ENCODE measurements at places on chromosomes 5 and 9.

GRCh38 chr5:2725980-2726765, 25.3 kb downstream of the IRX2 start:
- no peak for DNase-seq

- DNase-seq, result no peak
Observed at GRCh38 chr9:90808398-90808797, 6.8 kb downstream of the SYK start.

DNA sequence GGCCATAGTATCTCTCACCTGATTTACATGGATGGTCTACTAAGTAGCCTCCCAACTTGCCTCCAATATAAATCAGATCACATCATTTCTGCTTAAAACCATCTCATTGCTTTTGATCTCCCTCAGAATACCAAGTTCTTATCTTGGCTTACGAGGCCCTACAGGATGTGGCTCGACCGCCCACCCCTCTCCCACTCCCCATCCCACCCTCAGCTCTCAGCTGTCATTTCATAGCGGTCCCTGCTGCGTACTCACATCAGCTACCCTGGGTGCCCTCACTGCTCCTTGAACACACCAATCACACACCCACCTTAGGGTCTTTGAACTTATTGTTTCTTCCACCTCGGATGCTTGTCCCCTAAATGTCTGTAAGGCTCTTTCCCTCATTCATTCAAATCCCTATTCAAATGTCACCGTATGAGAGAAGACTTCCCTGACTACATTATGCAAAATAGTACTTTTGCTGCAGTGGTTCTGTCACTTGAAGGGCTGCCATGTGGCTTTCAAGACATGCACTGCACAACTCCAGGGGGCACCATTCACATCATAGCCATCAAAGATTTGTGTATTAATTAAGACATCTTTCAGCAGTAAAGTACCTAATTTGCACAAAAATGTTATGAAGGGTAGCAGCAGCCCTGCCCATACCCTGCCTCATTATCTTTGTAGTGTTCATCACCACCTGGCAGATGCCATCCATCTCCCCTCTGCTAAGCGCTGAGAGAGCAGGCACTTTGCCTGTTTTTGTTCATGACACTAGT, 171.1 kb downstream of the ENC1 start:
- no peak for DNase-seq

GRCh38 chr5:140236891-140237598, 62.1 kb downstream of the CYSTM1 start:
- no peak for DNase-seq

GRCh38 chr9:36603006-36603405, 30.3 kb downstream of the MELK start:
- no peak for DNase-seq

DNA sequence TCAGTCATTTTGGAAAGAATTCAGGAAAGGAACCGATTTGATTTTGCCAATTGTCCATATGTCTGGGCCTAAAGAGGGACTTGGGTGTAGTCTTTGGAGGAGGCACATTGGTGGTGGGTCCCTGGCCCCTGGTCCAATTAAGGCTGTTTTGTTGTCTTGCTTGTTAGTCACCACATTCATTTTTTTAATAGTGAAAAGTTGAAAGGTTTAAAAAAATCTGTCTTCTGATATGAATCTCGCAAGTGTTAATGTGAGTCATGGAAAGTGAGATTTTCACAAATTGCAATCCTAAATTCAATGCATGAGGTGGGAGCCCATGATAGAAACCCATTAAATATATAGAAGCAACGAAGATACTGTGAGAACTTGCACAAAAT, 165.9 kb upstream of the OTULINL start:
- DNase-seq, result no peak

DNA sequence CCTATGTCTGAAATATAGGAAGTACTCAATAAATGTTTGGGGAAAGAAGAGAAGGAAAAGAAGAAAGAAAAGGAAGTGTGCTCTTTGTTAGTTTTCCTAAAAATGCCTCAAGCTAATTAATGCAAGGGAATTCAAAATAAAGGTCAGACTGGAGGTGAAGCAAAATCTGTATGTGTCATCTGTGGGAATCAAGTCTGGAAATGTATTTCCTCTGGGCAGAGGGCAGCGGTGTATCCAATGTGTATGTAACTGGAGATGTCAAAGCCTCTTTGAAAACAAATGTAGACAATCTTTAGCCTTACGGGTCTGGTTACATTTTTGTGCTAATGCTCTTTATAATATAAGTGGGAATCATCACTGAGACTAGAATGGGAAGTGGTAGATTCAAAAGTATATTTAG, 471.4 kb downstream of the MAN2A1 start:
- DNase-seq, result no peak

GRCh38 chr9:129923589-129923988, 88.3 kb downstream of the USP20 start:
- DNase-seq, result no peak

DNA sequence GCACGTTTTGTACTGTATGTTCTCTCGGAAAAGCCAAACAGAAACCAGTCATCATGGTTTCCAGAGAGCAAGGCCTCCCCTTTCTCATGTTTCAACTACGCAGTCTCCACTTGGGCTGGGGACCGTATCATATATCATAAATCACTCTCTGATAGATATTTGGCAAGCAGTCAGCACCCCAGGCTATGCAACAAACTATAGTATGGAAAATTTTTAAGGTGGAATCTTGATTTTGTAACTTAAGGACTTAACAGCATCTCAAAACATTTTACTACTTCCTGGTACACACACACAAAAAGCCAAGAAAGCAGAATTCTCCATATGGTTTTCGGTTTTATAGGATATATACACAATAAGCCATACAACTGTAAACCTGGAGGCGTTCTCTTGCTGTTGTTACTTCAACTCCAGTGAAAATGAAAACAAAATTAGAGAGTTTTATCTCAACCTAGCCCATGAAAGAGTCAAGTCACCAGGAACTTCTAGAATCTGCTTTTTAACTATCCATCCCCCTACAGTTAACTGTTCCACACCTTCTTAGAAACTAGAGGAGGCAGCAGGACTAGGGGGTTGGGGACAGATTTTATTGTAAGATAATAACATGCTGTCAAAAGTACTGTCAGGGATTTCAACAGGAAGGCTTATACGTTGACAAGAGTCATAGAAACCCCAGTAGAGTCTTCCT, 283.4 kb downstream of the NFIB start:
- DNase-seq, result no peak

DNA sequence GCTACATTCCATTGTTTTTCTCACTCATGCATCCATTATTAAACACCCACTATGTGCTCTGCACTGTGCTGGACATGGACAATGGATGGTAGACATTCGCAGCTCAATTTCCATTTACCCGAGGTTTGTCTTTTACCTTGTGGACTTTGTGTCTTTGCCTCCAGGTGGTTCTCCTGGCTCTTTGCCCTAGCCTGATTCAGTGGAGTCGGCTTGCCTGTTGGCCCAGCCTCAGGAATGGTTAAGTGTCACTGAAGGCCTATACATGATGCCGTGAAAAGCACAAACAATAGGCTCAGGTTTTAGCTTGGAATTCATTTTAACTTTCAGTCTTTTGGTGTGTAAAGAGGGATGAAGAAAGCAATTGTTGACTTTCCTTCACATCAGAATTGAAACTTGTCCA, 16.5 kb upstream of the DMRT3 start:
- no peak for DNase-seq

- DNase-seq, result no peak
Observed at GRCh38 chr5:124140060-124140459, 606.4 kb downstream of the ZNF608 start.

DNA sequence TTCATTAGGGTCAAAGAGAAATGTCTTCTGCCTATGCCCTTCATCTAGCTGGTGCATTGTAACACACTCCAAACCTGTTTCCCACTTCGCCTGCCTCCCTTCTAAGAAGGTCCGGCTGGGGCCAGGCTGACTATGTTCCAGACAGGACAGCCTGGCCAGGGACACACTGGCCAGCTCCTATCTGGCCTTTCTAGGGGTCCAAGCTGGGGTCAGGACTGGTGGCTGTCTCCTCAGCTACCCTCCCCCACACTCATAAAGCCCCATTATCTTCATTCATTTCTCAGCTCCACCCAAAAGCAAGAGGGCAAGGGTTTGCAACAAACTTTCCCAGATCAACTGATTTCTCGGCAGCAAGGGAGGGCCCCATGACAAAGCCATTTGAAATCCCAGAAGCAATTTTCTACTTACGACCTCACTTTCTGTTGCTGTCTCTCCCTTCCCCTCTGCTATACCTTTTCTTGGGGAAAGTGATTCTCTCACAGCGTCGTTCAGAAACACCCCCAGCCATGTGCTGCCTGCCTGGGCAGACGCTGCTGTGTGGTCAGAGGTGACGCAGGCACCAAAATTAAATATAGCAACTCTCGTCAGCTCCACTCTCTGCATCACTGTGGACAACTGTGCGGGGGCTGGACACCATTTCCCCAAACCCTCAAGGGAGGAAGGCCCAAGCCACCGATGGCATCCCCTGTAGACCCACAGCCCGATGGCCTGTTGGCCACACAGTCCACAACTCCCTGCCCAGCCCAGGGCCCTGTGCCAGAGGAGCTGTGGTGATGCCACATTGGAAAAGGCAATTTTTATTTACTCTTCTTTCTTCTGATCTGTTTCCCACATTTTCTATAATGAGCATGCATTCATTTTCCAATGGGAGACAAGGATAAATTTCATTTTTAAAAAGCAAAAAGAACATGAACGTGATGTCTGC, 6.1 kb downstream of the IL13 start:
- no peak for DNase-seq

GRCh38 chr5:78953092-78953800, 31.9 kb downstream of the ARSB start:
- no peak for DNase-seq

DNA sequence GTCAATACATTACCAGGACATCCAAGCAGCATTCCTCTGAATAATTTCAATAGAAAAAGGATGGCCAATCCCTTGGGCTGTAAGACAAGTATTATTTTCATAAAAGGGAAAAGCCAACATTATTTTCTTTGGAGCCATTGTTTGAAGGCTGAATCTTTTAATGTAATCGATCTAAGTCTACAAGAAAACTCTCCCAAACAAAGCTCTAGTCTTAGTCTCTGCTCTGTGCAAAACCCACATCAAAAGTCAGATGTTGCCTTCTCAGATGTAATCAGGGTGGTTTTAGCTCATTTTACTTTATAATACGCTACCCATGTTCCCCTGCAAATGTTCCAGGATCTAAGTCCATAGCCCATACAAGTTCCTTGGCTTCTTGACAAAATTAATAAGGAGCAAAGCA, 325.6 kb downstream of the TRPM3 start:
- DNase-seq, result no peak
